Gastrocnemius medialis (tissue), 4 donors: ENCODE measurements at places on chromosomes 3 and 15.

- DNase-seq, result no peak
Observed at GRCh38 chr15:86259589-86259988, 179.9 kb downstream of the AGBL1 start.

DNA sequence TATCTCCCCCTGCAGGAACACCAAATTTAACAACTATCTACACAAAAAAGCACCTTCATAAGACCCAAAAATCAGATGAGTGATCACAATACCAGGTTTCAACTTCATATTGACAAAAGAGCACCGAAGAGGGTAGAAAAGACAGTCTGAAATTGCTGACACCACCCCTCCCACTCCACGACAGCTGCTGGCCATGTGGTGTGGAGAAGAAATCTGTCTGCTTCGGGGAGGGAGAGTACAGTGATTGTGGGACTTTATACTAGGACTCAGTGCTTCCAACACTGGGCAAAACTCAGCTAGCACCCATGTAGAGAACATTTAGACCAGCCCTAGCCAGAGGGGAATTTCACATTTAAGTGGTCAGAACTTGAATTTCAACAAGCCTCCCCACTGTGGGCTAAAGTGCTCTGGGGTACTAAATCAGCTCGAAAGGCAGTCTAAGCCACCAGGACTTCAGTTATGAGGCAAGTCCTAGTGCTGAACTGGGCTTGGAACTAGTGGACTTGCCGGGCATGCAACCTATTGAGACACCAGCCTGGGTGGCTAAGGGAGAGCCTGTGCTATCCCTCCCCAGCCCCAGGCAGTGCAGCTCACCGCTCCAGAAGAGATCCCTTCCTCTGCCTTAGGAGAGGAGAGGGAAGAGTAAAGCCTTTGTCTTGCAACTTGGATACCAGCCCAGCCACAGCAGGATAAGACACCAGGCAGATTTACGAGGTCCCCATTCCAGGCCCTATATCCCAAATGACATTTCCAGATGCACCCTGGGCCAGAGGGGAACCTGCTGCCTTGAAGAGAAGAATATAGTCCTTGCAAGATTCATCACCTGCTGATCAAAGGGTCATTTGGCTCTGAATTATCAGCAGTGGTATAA is 44.6 kb upstream of the POU1F1 start:
- DNase-seq, result no peak

- DNase-seq, result no peak
Observed at GRCh38 chr3:33954956-33955355, 156.5 kb downstream of the PDCD6IP start.

DNA sequence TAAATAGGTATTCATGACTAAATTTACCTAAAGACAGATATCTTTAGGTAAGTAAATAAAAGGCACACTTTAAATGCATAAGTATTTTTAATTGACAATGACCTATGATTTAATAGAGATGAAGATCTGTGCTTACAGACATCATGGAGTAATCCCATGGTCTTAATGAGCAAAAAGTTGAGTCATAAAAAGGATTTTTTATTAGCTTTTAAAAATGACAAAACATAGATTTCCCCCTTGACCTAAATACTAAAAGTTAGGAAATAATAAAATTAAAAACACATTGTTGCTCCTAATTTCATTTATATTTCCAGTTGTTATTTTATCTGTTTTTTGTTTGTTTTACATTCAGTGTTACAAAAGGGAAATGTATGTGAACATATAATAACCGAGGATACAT is 1005.7 kb downstream of the ROBO1 start:
- no peak for DNase-seq

DNA sequence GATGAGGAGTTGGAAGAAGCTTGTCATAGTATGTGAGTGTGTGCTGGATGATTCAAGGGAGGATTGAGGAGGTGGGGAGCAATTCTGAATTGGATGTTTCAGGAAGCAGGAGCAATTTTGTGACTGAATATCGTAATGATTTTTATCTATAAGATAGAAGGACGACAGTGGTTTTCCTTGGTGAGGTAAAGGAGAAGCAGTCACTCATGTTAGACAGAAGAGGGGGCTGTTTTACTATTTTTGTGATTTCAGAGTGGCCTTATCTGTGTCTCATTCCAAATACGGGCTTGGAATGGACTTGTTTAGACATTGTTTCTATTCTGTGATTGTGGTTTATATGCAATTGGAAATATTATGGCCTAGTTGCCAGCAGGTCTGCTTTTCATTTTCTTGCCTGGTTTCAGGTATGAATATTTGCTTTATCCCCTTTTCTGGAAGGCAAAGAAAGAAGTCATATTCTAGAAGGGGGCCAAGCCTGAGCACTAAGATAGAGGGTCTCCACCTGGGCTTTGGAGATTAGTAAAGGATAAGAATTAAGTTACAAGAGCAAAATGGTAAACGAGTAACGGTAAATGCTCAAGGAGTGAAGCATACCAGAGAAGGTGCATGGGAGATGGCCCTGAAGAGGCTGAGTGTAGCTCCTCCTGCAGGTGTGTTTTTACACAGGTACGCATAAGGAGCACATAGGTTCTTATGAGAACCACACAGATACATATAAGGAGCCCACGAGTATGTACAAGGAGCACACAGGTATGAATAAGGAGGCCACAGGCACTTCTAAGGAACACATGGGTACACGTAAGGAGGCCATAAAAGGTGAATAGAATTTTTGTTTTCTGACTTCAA is 124.6 kb upstream of the KCNAB1 start:
- no peak for DNase-seq

GRCh38 chr3:15633766-15634598 is 32.4 kb downstream of the BTD start:
- peak; percentile 39 for DNase-seq

DNA sequence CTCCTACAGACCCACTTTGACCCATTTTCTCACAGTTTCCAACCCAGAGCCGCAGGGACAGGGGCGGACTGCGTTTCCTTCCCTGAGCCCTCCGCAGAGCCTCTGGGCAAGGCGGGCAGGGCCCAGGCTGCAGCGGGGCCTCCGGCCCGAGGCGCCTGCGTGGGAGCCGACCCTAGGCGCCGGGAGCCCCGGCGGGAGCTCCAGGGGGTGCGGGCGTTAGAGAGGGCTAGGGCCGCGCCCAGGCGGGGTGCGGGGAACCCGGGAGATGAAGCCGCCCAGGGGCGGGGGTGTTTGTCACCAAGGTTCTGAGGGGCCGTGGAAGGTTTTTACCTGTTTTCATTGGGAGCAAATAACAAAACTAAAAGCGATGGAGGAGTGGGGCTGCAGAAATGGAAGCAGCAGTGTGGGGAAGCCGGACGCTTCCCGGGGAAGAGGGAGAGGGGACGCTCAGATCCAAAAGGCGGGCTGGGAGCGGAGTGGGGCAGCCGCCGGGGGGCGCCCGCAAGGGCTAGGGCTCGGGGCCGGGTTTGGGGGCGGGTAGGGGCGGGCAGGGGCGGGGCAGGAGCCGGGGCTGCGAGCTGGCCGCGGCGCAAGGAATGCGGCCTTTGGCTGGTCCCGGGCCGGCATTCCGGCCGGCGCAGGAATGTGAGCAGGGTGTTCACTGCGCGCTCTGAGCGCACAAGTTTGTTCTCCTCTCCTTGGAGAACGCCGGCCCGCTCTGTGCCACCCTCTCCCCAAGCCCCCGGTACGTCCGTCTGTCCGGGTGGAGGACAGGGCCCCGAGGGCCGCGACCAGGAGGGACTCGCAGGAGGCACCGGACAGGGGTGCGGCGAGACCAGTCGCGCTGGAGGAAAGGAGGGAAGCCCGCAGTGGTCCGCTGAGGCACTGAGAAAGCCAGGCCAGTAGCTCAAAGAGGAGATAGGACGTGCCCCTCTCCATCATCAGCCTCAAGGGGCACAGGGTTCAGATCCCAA is 61.1 kb downstream of the AMOTL2 start:
- DNase-seq, result no peak

- no peak for DNase-seq
Observed at GRCh38 chr3:131432441-131432840, 50.9 kb downstream of the NUDT16 start.

DNA sequence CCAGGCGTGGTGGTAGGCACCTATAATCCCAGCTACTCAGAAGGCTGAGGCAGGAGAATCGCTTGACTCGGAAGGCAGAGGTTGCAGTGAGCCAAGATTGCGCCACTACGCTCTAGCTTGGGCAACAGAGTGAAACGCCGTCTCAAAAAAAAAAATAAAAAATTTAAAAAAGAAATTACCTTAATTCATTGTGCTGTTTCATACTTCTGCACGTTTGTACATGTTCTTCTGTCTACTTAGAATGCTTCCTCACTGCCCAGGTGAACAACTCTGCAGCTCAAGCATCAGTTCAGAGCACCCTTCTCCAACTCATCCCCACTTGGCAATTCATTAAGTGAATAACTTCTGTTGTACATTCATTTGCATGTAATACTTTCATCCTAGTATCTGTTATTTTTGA is 14.0 kb downstream of the CAPN7 start:
- no peak for DNase-seq

GRCh38 chr3:43296565-43296964 is 10.2 kb downstream of the SNRK start:
- no peak for DNase-seq

DNA sequence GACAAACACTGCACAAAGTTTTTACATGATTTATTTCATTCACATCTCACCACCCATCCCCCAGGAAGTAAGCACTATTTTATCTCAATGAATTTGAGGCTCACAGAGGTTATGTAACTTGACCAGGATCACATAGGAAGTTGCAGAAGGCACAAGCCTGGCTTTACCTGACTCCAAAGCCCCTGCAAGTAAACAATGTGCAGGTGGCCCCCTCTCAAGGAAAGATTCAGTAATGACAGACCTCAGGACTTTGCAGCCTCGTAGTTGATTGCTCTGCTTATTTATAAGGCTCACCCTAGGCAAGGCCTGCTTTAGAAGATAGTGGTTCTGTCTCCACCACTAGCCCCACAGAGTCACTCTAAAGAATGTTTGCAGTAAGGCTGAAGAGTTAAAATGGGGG is 79.8 kb upstream of the MDFIC2 start:
- DNase-seq, result no peak

DNA sequence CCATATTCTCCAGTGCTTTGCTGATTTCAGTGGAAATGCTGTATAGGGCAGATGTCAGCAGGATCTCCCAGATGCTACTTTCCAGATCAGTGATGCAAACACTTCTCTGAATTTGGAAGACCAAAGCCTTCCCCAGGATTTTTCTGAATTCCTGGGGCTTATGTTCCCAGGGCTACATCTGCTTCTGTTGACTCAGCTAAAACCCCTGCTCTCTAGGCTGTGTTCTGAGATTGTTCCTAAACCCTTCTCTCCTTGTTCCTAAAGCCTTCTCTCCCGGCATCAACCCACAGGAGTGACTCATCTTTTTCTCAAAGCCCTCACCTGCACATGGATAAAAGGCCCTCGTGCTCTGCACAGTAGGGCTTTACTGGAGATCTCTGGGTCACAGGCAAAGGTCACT is 35.5 kb downstream of the FAH start:
- no peak for DNase-seq

GRCh38 chr3:60954048-60954447 is 297.2 kb downstream of the FHIT start:
- no peak for DNase-seq

DNA sequence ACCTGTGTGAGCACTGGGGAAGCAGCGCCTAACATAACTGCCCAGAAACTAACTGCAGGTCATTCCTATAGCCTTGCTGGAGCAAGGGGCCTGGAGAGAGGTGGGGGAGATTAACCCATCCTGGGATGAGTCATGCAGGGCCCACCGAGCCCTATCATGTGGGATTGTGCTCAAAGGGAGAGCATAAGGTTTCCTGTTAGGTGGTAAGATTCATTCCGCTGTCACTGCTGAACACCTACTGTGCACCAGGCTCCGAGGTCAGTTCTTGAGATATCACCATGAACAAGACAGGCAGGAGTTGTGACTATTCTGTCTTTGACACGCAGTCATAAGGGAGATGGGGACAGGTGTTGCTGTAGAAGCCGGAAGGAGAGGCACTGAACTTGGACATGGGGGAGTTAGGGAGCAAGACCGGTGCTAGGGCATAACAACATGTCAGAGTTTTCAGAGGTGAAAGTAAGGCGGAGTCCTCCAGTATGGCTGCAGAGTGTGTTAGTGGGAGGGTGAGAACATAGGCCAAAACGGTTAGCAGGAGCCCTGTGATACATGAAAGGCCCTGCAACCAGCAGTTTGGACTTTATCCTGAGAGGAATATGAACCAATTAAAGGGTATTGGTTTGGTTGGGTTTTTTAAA is 2.4 kb downstream of the SLC25A38 start:
- DNase-seq, result no peak

GRCh38 chr15:101320501-101321052 is 25.5 kb upstream of the SNRPA1 start:
- no peak for DNase-seq

DNA sequence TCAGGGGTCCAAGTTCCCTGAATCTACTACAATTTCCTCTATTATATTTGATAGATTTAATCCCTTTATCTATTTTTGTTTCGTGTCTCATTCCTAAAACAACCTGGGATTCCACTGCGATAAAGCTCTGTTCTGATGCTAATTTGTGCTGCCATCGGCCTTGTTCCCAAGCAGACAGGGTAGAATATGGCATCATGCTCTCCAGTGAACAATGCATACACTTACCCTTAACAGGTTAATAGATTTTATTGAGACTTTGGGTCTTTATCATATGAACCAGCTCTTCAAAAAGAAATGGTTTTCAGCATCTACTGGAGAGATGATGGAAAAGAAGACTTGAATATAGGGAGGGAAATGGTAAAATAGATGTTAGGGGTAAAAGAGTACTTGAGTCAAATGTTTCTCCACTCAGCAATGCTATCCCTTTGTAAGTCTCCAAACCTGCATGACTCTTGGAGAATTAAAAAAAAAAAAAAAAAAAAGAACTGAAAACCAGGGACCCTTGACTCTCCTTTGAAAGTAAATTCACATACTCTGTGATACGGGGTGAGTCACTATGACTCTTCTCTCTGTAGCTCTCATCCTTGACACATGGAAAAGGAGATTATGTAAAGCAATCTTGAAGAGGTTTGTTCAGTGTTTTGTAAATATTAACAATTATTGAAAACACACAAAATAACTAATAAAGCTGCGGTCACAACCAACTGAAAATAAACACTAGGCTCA is 268.8 kb downstream of the ZBTB20 start:
- no peak for DNase-seq

DNA sequence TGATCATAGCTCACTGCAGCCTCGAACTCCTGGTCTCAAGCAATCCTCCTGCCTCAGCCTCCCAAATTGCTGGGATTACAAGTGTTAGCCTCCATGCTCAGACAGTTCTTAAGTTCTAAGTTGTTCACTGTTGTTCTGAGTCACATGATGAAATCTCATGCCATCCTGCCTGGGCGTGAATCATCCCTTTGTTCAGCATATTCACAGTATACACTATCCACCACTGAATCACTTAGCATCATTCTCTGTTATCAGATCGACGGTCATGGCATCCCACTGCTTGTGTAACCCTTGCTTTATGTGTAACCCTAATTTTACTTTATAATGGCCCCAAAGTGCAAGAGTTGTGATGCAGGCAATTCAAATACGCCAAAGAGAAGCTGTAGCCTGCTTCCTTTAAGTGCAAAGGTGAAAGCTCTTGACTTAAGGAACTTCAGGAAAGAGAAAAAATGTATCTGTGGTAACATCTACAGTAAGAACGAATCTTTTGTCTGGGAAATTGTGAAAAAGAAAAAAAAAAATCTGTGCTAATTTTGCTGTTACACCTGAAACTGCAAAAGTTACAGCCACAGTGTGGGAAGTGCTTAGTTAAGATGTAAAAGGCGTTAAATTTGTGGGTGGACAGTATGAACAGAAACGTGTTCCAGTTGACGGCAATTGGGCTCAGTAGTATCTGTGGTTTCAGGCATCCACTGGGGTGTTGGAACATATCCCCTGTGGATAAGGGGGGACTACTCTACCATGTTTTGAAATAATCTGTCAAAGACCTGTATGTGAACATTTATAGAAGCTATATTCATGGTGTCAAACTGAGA is 80.6 kb downstream of the PCOLCE2 start:
- no peak for DNase-seq
